HS-27A (cell line): ENCODE measurements at places on chromosomes 5 and 9.

GRCh38 chr5:6404129-6404528 lies 25.8 kb upstream of the MED10 start:
- no peak for DNase-seq

DNA sequence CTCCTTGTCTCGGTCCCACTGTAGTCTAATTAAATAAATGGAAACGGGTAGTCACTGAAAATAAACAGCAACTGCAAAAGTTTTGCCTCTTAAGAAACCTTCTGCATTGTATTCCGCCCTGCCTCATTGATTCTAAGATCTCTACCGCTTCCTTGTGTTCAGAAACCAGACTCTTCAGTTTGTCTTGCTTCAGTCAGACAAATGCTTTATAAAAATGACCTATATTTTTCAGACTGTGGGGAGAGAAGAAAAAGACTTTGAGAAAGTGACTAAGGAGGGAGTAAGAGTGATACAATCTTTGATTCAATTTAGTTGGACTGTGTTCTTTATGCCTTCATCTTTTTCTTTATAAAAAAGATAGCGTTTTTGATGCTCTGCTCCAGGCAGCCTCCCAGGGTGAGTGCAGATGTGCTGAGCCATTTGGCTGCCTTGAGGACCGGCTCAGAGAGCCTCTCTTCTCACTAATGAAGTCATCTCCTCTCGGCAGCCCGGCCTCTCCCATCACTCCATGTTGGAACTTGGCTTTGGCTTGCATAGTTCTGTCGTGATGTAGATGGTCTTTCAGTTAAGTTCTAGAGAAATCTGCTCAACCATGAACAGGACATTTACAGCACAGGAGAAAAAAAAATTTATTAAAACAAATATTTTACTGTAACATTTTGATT lies 4.0 kb upstream of the VCAN start:
- DNase-seq, result no peak

GRCh38 chr5:4520559-4520958 lies 619.6 kb upstream of the ADAMTS16 start:
- DNase-seq, result no peak

- DNase-seq, result no peak
Observed at GRCh38 chr5:107385708-107386107, 285.0 kb downstream of the EFNA5 start.

DNA sequence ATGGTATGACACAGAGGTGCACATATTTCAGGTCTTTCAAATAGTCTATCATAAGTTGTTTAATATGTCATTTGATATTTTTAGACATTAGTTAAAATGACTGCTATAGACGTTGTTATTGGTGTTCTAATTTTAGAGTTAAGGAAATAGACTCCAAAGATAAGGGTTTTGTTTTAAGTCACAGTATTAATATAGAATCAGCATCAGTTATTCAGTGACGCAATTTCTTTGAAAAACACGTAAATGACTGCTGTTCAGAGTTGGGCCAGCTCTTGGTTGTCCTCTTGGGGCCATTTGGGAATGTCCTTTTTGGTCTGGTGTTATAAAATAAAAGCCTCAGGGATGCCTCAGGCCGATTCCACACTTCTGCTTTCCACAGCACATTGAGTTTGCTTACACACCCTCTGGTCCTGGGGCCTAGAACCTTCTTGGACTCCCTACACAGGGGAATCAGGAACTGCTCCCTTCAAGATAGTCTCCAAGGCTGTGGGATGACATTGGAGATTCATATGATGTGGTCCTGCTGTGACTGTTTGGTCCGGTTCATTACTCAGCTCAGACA lies 14.3 kb downstream of the OTULIN start:
- no peak for DNase-seq

- no peak for DNase-seq
Observed at GRCh38 chr5:142836048-142836447, 65.9 kb downstream of the ARHGAP26 start.

DNA sequence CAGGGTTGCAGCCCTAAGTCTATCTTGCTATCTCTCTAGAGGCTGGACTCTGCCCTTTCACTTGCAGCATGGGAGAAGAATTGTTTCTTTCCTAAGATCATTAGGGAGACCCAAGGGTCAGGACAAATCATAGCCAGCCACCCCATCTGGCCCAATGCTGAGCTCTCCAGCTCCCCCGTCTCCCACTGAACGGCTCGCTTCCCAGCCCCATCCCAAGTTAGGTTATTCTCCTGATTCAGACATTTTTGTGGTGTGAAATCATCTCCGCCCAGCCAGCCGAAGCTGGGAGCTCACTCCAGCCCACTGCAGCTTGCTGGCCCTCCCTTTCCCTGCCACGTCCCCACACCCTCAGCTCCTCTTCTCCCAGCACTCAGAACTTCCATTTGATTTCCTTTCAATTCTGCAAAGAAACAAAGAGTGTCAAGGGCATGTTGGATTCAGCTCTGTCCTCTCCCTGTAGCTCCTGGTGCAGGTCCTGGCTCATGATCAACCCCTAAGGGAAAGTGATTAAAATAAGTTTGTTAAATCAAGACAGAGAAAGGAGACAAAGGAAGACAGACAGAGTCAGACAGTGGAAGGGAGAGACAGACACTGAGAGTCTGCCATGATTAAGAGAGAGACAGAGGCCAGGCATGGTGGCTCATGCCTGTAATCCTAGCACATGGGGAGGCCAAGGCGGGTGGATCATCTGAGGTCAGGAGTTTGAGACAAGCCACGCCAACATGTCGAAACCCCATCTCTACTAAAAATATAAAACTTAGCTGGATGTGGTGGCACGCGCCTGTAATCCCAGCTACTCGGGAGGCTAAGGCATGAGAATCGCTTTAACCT lies 12.6 kb upstream of the SPARC start:
- DNase-seq, result peak; percentile 79

DNA sequence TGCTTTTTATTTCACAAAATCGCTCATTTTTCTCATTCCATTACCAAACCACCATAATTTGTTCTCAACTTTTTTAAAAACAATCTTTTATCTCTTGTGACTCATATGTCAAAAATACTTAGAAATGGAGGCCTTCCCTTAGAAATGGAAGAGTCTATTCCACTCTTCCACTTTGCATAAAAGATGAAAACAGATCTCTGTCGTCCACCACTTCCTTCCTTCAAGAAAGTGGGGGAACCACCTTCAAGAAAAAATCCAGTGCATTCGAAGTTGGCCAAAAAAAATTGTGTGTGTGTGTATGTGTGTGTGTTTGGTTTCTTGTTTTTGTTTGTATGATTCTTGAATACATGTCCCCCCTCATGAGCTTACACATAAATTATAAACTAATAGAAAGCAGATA lies 628.8 kb upstream of the DMAC1 start:
- DNase-seq, result no peak

- no peak for DNase-seq
Observed at GRCh38 chr9:113879911-113880310, 3.8 kb downstream of the ZNF618 start.

DNA sequence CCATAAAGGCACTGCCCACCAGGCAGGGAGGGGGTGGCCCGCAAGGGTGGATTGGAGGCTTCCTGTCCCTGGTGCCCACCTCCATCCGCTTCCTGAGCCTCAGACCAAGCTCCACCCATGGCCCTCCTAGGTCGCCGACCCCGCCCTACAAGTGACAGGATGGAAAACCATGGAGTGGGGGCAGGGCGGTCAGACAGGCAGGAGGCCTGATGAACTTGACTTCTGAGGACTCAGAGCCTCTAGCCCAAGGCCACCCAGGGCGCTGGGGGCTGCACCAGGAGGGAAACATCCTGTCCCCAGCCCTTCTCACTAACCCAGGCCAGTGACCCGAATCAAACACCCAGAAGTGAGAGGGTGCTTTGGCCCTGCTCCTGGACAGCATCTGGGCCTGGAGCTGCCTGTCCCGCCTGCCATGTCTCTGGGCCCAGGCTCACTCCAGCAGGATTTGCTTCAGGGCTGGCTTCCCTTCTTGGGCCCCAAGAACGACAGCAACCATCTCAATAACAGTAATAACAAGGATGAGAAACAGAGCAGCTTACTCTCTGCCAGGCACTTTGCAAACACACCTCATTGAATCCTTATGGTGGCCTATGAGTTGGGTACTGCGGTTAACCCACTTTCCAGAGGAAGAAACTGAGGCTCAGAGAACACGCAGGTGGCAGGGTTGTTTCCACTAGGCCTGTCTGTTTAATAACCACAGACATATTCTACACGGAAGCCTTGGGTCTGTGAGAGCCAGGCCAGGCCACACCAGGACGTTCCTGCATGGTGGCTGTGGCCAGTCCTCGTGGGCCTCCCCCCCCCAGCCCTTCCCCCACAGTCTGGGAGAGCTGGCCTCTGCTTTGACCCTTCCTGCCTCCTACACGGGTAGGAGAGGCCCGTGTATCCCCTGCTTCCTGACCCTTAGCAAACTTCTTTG lies 4.4 kb upstream of the ST6GALNAC6 start:
- DNase-seq, result no peak

- DNase-seq, result no peak
Observed at GRCh38 chr5:138610918-138611677, 35.9 kb upstream of the HSPA9 start.

DNA sequence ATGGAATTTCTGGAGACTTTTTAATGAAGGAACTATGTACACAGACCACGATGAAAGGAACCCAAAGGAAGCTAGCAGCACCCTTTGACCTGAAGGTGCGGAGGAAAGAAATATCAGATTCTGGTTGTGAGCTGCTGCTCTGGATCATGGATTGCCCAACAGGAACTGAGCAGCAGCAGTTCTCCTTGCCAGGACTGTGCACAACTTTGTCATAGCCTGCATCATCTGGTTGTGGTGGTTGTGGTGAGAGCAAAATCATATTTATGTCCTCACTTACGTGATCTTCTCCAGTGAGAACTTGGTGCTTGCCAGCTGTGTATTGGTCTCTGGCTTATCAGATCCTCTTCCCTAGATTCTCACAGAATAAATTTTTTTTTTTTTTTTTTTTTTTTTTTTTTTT lies 70.7 kb upstream of the LPAR1 start:
- DNase-seq, result no peak

- no peak for DNase-seq
Observed at GRCh38 chr5:147344861-147345260, 110.0 kb downstream of the STK32A start.

GRCh38 chr5:8456846-8457186 lies 587.9 kb downstream of the MTRR start:
- no peak for DNase-seq

GRCh38 chr9:36764364-36765076 lies 191.8 kb downstream of the MELK start:
- DNase-seq, result no peak

- DNase-seq, result peak; percentile 47
Observed at GRCh38 chr9:137611623-137612609, 6.4 kb downstream of the ARRDC1 start.

GRCh38 chr5:52799358-52799982 lies 11.8 kb downstream of the ITGA1 start:
- peak; percentile 68 for DNase-seq

- no peak for DNase-seq
Observed at GRCh38 chr5:44574678-44575077, 185.5 kb upstream of the FGF10 start.

- DNase-seq, result no peak
Observed at GRCh38 chr5:140926443-140927227, 536 bp downstream of the PCDHAC1 start.

DNA sequence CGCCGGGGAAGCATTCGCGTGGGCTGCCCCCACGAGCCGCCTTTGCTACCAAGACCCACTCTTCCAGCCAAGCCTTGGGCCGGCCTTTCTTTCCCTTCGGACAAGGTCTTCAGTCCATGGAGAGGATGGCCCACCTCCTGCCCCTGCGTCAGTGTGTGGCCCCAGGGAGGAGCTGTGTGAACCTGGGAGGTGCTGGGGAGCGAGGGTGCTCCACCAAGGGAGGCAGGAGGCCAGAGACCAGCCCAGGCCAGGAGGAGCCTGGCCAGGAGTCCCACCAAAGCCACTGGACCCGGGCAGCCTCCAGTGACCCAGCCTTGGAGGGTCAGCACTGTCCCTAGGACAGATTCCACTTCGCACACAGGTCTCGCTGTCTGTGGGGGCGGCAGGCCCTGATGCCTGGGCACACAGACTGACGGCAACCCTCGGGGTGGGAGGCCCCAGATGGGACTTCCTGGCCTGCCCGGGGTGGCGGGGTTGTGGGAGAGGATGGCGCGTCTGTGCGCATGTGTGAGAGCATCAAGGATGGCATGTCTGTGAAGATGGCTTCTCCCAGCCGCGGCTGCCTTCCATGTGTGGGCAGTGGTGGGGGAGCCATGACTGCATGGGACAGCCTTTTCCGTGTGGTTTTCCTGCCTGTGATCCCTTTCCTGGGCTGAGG lies 113.3 kb upstream of the LPCAT1 start:
- DNase-seq, result no peak

GRCh38 chr5:3376611-3377010 lies 219.0 kb upstream of the IRX1 start:
- DNase-seq, result no peak

DNA sequence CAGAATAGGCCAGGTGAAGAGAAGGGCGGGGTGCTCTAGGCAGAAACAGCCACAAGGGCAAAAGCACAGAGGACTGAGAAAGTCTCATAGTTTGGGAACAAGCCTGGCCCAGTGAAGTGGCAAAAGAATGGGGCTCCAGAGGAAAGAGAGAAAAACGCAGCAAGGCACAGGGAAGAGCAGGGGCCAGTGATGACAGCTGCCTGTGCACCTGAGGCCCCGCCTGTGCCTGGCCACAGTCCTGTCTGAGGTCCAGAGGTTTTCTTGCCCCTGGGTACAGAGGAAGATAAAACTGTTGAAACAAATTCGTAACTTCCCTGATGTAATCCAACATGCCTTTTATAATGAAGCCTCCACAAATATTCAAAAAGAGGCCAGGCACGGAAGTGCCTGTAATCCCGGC lies 22.0 kb downstream of the FRRS1L start:
- DNase-seq, result no peak

GRCh38 chr9:137764171-137764671 lies 113.4 kb upstream of the CACNA1B start:
- no peak for DNase-seq

DNA sequence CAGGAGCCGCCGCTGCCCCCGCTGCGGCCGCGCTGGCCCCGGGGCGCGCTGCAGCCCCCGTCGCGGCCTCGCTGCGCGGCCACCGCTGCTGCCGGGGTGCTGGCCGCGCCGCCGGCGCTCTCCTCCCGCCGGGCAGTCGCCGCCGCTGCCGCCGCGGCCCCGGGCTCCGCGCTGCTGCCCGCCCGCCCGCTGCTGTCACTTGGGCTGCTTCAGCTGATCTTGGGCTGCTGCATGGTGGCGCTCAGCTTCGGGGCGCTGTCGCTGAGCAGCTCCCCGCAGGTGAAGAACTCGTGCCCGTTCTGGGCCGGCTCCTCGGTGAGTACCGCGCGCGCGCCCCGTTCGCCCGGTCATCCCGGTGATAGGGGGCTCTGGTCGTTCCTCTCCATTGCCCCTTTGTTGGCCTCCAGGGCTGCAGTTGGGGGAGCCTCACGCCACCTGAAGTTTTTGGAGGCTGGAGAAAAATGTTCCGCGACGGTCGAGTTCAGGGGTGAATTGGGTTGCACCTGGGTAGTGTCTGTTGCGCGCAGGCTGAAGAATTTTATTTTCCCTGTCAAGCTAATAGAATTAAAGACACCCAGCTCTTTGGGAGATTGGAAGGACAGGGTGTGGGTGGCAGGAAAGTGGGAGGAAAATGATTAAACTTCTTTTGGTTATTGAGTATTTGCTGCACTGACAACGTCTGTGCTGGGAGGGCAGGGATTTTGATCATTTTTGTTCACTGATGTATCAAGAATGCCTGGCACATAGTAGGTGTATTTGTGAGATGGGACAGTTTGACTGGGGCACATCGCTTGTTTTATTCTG lies 596 bp downstream of the ENTREP1 start:
- DNase-seq, result no peak

GRCh38 chr5:50863534-50864170 lies 197.2 kb downstream of the PARP8 start:
- no peak for DNase-seq
